ENCODE measurements at places on chromosomes 2 and 18. TPM values are rescaled to one million over a fixed set of nuclear protein-coding genes. Genes with fewer than 3 reads are reported as not detected.

DNA sequence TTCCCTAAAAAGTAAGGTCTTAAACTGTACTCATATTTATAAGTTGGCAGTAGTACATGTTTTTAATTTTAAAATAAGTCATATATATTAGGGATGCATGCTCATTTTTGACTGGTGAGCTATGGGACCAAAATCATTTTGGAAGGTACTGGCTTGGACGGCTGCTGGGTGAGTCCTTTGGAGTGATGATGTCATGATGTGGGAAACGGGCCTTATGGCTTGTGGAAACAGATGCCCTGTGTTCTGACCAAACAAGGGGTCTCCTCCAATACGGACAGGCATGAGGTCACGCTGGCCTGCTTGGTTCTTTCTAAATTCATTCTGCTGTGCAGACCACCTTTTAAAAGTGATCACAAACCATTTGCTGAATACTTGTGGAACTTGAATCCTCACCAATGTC is 109.2 kb upstream of the MGAT5 start:
- ATAC-seq = no peak

The CDCA7 gene
- total RNA-seq = 14.5 TPM

GRCh38 chr2:128477026-128477820 is 158.6 kb upstream of the HS6ST1 start:
- no peak for ATAC-seq

GRCh38 chr2:33891616-33892015 is 292.5 kb upstream of the FAM98A start:
- no peak for ATAC-seq

The IFIH1 gene
- 10.3 TPM for total RNA-seq

- no peak for ATAC-seq
These were observed 222.2 kb downstream of the MYCN start for GRCh38 chr2:16162491-16163040.

DNA sequence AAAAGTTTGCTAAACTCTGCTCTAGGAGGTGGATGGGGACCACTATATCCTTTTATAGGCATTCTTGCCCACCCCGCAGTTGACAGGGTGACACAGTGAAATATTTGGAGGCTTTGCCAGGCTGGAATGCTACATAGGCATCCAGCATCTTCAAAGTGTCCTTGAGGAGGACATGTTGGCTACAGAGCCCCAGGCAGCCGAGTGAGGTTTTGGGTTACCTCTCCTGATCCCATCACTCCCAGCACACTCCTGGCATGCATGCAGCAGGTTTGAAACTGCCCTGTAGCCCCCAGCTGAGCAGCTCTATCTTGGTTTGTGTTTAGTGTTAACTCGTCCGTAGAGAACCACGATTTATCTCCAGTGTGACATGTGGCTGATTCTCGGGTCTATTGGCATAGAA is 7.3 kb downstream of the FOSL2 start:
- ATAC-seq = no peak

The KLHL41 gene
- 0.40 TPM for total RNA-seq

GRCh38 chr2:3179208-3179607 is 198.4 kb downstream of the EIPR1 start:
- no peak for ATAC-seq

DNA sequence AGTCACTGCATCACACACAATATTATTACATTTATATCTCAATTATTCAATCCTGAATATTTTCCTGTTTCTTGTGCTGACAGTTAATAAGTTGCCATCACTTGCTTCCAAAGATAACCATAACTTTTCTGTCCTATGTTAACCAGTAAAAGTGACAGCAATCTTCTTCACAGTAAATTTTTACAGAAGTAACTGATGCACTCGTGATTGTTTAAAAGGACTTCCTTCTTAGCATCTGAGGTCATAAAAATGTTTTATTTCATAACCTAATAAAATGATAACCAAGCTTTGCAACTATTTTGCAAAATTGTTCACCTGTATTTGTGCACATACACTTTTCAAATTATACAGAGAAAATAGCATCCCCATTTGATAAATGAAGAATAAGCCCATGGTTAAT is 20.6 kb upstream of the ANKRD62 start:
- ATAC-seq = no peak

The TRIM43 gene
- total RNA-seq = not detected

DNA sequence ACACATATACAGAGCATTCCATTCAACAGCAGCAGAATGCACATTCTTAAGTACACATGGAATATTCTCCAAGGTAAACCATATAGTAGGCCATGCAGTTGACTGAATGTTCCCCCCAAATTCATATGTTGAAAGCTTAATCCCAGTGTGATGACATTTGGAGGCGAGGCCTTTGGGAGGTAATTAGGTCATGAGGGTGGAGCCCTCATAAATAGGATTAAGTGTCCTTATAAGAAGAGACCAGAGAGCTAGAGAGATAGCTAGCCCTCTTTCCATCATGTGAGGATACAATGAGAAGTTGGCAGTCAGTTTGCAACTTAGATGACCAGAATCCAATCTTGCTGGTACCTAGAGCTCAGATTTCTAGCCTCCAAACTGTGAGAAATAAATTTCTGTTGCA is 27.6 kb downstream of the TMEM185B start:
- ATAC-seq = peak; percentile 91

- ATAC-seq = no peak
These were observed 25.6 kb downstream of the MAP3K2 start for GRCh38 chr2:127361929-127362885.

- no peak for ATAC-seq
These were observed 181.8 kb downstream of the EIPR1 start for GRCh38 chr2:3195641-3196476.

DNA sequence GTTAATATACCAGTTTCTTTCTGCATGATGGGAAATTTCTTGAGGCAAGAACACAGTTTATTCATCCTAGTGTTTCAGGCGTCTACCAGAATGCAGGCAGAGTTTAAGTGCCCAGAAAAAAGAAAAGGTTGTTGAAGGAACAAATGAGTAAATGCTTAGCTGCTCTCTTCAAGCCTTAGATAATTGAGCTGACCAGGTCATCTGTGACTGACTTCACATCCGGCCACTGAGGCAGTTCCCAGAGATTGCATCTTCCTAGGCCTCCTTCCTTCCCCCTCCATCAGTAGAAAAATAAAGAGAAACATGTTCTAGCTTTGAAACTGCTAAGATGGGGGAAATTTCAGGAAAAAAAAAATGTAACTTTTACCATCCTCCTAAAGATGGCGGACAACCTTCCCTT is 9.4 kb upstream of the TMEM163 start:
- no peak for ATAC-seq

The SCYGR2 gene
- not detected for total RNA-seq

DNA sequence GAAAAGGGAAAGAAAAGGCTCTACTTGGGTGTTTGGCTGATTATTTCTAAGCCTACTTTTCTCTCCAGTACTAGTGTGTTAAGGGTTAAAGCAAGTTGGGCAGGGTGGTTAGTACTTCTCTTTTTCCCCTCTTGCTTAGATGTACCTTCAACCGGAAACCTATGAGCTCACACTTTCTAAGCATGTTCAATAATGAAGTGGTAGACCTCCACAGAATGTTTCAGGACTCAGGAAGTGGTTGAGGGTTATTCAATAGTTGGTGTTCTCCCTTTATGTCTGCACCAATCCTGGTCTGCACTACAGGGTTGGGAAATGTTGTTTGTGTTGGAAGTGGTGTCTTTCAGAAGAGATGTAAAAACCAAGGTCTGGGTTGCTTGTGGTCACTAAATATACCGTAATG is 137.1 kb downstream of the ZEB2 start:
- peak; percentile 54 for ATAC-seq

DNA sequence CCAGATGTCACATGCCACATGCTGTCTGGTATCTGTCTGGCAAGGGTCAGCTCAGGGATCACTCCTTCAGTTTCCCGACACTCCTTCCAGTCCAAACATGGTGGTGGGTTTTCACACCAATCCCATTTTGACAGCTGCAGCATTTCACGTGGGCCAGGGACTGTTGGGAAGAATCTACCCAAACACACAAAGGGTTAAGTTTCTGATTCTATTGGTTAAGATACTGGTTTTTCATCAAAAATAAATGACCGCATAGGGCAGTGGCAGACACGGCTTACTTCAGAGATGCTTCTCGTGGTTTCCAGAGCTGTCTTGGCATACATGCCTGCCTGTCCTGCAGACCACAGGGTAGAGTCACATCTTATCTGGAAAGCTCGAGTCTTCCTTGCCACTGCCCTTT is 79.7 kb downstream of the PSMG2 start:
- no peak for ATAC-seq

The DHRS9 gene
- total RNA-seq = 23.8 TPM

GRCh38 chr2:151978709-151979108 is 120.1 kb downstream of the CACNB4 start:
- no peak for ATAC-seq

- no peak for ATAC-seq
These were observed 96.3 kb downstream of the PRPF40A start for GRCh38 chr2:152620985-152621384.

DNA sequence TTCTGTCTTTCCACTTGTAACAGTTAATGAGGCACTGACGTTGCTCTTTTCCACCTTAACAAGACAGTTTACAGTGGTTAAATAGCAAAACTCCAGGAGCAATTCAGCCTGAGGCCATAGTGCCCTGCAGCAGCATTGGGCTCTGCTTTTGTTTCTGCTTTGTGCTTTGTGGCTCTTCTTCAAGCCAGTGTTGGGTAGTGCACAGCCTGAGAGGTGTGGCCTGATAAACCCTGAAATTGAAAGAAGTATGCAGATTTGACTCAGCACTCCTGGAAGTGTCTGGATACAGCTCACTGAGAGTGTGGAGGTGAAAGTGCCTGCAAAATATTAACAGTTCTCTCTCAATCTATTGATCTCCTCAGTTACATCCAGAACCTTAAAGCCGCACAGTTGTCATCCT is 63.0 kb downstream of the STK25 start:
- no peak for ATAC-seq

DNA sequence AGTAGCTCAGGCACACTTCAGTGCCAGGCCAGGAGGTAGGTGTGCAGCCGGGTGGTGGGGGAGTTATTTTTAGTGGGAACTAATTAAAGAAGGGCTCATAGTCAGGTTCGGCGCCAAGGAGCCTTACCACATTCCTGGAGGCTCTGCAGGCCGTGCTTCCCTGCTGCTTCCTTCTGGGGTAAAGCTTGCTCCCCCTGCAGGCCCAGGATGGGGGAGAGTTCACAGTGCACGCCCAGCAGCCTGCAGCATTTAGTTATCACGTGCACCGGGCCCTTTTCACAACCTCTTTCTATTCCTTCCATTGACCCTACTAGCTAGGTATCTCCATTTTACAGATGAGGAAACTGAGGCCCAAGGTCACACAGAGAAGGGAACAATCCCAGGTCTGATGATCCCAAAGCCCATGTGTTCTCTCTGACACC is 2.5 kb downstream of the KCNF1 start:
- ATAC-seq = no peak

DNA sequence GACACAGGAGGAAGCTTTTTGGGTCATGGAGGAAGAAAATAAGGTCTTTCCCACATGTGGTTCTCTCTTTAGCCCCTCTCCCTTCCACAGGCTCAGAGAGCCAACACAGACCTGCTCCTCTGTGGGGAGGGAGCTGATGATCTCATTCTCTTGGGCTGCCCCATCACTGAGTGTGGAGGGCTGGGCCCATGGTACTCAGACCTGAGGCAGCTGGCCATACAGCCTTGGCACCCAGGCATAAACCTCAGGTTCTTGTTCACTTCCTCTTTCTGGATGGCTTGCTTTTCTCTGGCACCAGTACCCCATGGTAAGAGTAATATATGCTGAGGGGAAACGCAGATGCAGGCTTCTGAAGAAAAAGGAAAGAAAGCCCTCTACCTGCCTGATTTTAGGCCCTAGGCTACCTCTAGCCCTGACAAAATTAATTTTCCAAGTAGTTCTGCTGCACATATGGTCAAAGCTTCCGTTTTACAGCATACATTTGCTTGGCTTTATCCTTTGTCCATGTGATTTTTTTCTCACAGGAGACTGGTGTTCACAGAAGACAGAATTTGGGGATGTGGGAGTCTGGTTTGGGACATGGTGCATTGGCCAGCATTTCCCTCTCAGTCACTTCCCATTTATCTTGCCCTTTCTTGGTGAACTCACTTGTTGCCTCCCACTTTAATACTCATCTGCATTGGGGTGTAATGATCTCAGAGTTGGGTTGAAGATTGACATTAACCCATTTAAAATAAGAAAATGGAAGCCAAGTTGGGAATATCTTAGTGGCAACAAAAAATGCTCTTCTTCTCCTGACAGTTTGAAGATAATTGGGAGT is 11.1 kb downstream of the DHRS9 start:
- peak; percentile 75 for ATAC-seq

DNA sequence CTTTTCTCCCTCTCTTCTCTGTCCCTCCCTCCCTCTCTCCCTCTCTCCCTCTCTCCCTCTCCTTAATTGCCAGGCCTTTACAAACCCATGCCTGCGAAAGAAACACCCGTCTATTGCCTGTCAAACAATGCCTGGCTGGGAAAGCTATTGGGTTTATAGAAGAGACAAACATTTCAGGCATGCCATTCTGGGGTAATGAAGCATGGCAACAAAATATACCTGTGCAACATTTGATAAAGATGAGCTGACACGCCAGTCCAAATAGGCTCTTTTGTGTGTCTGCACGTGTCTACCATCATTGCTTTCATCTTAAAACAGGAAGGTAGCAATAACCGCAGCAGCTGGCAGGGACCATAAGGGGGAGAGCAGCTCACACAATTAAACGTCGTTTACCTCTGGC is 282.1 kb downstream of the ZNF516 start:
- no peak for ATAC-seq

DNA sequence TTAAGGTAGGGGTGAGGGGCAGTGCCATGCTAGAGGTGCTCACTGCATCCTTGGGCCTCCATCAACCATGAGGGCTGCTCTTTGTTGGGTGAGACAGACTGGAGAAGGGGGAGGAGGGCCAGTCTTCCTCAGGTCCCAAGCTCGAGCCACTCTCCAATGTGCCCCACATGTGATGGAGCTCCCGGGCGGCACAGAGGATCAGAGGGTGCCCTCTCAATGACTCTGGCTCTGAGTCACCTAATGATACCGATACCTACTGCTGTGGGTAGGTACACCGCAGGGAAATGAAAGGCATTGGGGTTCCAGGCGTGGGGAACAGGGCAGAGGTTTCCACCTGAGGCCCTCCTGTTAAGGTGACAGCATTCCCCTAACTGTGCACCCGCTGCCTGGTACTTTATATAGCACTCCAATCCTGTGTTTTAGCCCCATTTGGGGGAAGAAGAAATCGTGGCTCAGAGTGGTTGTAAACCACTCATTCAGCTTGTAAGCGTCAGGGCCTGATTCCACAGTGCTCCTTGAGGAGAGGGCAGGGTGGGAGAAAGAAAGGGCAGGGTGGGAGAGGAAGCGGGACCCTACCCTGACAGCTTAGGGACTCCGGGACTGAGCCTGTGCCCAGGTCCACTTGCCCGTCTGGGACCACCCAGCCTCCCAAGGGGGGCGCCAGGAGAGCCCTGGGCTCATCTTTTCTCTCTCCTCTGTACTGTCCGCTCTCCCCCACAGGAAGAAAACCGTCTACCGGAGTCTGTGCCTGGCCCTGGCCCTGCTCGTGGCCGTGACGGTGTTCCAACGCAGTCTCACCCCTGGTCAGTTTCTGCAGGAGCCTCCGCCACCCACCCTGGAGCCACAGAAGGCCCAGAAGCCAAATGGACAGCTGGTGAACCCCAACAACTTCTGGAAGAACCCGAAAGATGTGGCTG is 1.8 kb downstream of the B3GNT7 start:
- peak; percentile 8 for ATAC-seq
